ENCODE measurements at places on chromosomes 3 and 15.

- DNase-seq, result no peak
Measured at GRCh38 chr15:56760186-56760585, 26.9 kb upstream of the ZNF280D start.

- DNase-seq, result no peak
Measured at GRCh38 chr15:67290319-67290718, 35.7 kb downstream of the IQCH start.

DNA sequence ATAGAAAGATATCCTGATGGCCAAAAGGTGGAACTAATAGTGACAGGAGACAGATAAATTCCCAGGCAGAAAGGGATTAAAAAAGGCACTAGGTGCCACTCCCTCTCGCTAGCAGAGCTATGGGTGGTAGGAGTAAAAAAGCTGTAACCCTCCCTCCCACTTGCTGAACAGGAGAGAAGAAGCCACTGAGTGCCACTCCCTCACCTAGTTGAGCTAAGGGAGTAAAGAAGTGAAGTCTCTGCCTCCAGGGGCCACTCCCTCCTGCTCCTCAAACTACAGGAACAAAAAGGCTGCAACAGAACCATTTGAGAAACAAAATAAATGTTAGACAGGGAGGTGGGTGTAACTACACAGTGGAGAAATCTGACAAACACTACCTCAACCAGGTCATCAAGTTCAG, 276.2 kb upstream of the EPHA6 start:
- no peak for DNase-seq

DNA sequence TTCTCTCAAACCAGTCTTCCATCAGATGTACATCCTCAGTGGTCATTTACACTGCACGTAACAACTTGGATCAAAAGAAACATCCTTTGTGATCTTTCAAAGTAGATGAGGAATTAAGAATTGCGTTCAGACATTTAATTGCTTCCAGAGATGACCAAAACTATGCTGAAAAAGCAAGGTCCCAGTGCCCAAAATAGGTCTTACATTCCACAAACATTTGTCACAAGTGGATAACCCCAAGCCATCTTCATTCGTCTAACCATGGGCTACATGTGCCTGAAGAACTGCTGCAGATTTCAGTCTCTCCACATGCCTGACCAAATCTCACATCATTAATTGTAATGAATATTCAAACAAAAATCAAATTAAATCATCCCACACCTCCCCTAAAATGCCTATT, 273.6 kb downstream of the SHOX2 start:
- no peak for DNase-seq

DNA sequence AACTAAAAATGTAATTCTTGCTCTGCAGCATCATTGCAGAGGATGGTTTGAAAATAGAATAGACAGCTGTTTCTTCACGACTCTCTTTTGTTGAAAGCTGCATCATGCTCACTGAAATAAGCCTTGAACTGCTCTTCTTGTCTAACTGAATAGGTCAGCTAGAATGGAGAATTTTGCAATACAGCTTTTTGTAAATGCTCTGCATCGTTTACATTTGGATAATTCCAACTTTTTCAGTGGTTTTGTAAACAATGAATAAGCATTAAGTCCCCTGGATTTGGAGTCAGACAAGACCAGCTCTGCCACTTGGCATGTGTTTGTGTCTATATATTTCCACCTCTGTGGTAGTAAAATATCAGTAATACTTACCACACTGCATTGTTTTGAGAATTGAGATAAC, 95.2 kb downstream of the PLSCR2 start:
- DNase-seq, result no peak

DNA sequence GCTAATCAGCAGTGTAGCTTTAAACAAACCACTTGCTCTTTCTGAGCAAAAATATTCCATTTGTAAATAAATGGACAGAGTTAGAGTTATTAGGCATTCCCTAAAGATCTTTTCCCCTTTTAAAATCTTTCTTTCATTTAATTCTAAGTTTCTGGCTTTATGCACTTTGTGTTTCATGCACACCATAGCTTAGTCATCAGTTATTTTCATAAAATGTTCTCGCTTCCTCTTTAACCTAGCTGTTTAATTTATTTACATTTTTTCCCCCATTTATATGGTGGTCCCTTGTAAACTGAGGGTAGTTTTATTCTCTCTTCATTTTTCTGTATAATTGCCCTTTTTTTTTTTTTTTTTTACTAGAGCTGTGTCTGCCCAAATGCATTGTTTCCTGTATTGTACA, 315.0 kb upstream of the LRRFIP2 start:
- DNase-seq, result no peak

GRCh38 chr3:56323986-56324420, 144.3 kb downstream of the ERC2 start:
- DNase-seq, result no peak

DNA sequence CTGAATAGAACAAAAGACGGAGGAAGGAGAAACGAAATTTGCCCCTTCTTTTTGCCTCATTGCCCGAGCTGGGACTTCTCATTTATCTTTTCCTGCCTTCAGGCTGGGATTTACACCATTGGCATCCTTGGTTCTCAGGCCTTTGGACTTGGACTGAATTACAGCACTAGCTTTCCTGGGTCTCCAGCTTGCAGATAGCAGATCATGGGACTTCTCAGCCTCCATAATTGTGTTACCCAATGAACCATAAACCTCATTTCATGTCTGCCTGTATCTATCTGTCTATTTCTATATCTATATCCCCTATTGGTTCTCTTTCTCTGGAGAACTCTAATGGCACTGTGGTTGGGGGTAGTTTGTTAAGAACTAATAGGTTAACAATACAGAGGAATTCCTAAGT, 31.5 kb upstream of the CTXND1 start:
- no peak for DNase-seq

- no peak for DNase-seq
Measured at GRCh38 chr3:31053299-31053698, 158.8 kb upstream of the GADL1 start.

GRCh38 chr3:24657870-24658510, 163.3 kb upstream of the THRB start:
- no peak for DNase-seq

GRCh38 chr15:91973481-91973880, 120.0 kb downstream of the SLCO3A1 start:
- no peak for DNase-seq

GRCh38 chr15:59447367-59447766, 9.4 kb downstream of the FAM81A start:
- no peak for DNase-seq

DNA sequence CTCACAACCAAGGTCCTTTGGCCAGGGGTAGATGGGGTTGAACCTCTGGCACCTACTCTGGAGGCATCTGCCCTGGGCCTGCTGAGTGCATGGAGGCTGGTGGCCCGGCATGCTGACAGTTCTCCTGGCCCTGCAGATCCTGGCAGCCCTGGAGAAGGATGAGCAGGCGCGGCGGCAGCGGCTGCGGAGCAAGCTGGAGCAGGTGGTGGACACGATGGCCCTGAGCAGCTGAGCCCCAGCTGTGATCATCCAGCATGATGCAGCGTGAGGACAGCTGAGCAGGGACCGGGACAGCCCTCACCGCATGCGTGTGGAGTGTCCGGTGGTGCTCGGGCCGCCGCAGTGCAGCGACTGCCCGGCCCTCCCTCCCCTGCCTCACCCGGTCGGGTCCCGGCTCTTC, 50.9 kb downstream of the PLXNA1 start:
- DNase-seq, result no peak

- DNase-seq, result peak; percentile 68
Measured at GRCh38 chr15:38254051-38254883, 1.6 kb downstream of the SPRED1 start.

- no peak for DNase-seq
Measured at GRCh38 chr15:34722439-34722836, 32.4 kb downstream of the GJD2 start.

GRCh38 chr3:123499322-123499721, 50.4 kb upstream of the ADCY5 start:
- DNase-seq, result no peak

- DNase-seq, result peak; percentile 72
Measured at GRCh38 chr15:64809649-64810496, 15.6 kb downstream of the PIF1 start.

- DNase-seq, result peak; percentile 88
Measured at GRCh38 chr15:78263351-78263781, 996 bp upstream of the DNAJA4 start.

DNA sequence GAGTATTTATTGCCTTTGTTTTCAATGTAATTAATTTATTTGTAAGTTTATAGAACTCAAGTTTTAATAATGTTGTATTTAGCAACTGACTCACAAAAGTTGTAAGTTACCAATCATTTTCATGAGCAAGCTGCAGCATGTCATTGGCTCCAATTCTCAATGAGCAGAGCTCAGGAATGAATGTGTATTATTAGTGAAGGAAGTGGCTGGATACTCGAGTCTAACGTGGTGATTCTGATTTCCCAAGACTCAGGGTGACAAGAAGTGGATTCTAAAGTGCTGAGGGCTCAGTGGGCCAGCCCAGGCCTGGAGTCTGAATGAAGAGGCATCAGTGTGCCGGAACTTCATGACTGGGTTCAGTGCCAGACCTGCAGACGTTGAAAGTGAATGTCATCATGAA, 39.6 kb downstream of the CLDN11 start:
- DNase-seq, result no peak

All from hematopoietic multipotent progenitor cell treated with erythropoietin and hydrocortisone succinate and interleukin-3 and kit ligand, for 15 days (in vitro differentiated cells).